ENCODE measurements at places on chromosomes 16 and 17.

DNA sequence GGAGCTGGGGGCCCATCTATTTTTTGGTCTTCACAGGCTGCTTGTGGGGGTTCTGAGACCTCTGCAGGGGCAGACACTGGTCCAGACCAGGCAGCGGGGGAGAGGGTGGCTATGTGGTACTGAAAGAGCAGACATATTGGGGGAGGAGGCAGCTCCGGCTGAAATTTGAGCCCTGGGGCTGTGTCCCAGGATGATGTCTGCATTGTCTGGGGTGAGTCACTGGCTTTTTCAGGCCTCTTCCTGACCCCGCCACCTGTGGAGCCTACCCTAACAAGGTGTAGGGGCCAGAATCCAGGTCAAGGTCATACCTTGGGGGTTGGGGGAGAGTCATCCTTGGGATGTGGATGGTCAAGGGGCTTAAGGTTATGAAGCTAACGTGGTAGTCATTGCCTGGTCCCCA, 2.4 kb downstream of the CORO6 start:
- DNase-seq: no peak

- no peak for DNase-seq
Measured at GRCh38 chr16:47920709-47921108, 235.1 kb downstream of the ABCC12 start.

DNA sequence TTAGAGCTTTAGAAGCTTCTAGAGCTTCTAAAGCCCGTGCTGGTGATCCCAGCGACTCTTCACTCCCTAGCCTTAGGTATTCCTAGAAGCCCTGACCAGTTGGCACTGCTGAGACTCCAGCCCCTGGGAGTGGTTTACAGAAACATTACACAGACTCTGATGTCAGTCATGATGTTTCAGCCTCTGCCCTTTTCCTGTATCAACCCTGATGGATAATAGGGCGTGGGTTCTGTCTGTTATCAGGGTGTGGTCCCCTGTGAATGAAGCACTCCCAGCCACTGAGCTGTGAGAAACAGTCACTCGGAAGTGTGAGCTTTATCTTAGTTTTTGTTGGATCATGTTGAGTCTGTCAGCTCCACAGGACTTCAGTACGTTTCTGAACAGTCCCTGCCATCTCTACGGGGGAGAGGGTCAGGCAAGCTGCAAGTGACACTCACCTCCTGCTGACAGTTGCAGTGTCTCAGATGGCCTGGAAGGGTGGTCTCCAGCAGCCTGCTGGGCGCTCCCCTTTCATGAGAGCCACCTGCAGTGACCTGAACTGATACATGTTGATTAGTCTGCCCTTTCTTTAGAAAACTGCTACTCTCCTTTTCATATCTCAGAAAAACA, 12.8 kb downstream of the GOSR2 start:
- no peak for DNase-seq

GRCh38 chr16:81435103-81435502, 9.5 kb upstream of the CMIP start:
- no peak for DNase-seq

GRCh38 chr17:80799538-80800480, 191.8 kb upstream of the CHMP6 start:
- no peak for DNase-seq

- no peak for DNase-seq
Measured at GRCh38 chr17:75490173-75490743, 25.1 kb downstream of the CASKIN2 start.

- DNase-seq: no peak
Measured at GRCh38 chr17:55384643-55385232, 36.9 kb downstream of the MMD start.

- DNase-seq: no peak
Measured at GRCh38 chr16:8986818-8987191, 23.1 kb upstream of the USP7 start.

DNA sequence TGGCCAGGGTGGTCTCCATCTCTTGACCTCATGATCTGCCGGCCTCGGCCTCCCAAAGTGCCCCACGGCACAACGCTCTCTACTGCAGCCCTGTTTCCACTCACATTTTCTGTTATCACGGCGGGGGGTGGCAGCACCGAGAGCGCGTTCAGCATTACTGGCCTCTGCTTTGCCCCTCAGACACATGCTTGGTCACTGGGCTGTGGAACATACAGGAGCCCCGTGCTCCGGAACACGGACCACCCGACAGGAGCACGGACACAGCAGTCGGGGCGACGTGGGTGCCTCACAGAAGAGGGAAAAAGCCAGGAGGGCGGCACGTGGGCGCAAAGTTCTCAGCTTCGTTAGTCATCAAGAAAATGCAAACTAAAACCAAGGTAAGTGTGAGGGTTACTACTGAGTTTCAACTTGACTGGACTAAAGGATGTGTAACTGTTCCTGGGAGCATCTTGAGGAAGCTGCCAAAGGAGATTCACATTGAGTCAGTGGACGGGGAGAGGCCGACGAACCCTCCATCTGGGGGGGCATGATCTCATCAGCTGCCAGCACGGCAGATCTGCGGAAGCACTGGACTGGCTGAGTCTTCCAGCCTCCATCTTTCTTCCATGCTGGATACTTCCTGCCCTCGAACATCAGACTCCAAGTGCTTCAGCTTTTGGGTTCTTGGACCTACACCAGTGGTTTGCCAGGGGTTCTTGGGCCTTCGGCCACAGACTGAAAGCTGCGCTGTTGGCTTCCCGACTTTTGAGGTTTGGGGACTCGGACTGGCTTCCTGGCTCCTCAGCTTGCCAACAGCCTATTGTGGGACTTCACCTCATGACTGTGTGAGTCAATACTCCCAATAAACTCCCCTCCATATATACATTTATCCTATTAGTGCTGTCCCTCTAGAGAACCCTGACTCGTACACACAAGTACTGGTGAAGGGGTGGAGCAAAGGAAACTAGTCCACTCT, 106.8 kb downstream of the ZNF778 start:
- peak; percentile 82 for DNase-seq

- peak; percentile 62 for DNase-seq
Measured at GRCh38 chr17:17191346-17191792, 14.8 kb downstream of the PLD6 start.
